ENCODE measurements at places on chromosomes 11 and 22.

DNA sequence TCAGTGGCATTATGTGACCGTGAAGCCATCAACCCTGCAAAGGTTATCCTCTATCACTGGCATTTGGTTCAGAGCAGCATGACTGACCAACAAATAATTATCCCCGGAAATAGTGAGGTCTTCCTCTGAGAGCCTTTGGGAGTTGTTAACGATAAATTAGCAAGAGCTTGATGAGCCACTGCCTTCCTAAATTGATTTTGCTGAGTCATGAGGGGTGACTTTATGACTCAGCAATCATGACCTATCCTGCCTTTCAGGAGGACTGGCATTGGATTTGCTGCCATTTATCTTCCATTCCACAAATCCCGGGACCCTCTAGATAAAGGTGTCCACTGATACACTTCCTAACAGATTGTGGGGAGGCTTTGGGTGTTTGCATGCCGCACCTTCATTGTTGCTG is 80.8 kb upstream of the MTNR1B start:
- DNase-seq: no peak

DNA sequence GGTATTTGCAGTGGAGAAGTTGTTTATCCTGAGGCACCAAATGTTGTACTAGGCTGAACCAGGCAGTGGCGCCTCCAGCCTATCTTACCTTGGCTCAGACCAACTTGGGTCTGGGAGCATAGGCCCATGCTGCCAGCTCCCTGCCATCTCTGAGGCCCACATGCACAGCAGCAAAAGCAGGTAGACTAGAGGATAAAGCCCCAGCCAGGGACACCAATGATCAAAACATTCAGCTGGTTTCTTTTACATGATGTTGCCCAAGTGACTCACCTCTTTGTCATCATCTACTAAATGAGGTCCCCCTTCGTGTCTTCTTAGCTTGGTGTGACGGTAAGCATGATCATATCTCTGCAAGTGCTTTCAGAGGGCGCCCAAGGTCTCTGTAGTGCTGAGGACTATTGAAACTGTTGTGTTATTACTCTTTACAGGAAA is 112.1 kb upstream of the DRD2 start:
- no peak for DNase-seq

DNA sequence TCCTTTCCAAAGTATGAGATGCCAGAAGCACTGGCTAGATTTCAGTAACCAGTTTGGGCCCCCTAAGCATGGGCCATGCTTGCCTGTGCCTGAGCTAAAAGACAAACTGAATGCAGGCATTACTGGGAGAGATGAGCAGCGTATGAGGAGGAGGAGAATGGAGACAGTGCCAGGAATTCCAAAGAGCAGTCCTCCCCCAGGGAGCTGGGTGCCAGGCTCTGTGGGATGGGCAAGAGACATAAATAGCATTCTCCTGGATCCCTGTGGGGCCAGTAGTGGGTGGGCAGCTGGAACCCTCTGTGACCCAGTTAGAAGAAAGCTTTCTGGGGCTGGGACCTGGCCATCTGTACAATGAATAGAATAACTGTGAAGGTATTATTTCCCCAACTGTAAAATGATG is 235.6 kb downstream of the KCNA4 start:
- DNase-seq: no peak

DNA sequence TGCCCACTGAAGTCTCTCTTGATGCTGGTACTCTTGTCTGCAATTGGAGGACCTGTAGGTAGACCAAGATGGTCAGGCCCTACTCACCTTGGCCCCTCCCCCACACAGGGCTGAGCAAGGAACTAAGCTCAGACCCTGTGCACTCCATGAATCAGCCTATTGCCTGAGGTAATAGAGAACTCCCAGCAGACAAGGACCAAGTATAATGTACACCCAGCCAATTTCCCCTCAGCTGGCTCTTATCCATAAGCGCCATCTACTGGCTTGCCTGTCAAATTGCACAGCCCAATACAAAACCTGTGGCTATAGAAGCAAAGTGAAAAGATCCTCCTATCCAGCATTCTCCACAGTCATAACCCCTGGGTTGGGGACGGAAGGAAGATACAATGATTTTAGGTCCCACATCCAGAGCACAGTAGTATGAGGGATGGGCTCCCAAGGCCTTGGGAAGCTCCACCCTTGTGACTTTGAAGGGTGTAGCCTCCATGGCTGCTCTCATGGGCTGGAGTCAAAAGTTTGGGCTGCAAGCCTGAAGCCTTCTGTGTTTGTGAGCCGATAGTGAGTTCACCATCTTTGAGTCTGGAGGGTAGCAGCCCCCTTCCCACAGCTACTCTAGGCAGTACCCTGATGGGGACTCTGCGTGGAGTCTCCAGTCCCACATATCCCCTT is 56.0 kb downstream of the GLYATL2 start:
- DNase-seq: peak; percentile 48

DNA sequence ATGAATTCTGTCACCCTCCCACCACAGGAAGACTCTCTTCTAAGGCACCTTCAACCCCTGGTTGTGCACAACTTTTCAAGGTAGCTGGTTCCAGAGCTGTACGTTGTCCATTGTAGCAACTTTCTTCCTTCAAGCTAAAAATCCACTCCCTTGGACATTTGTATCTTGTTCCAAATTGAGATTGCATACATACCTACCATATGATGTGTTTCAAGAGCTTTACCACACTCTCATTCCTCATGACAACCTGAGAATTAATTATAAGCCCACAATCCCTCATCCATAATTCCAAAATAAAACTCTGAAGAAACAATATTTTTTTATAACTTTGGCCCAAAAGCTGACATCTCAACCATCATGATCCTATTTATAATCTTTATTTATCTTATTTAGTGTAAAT is 3.0 kb downstream of the OR52W1 start:
- no peak for DNase-seq

DNA sequence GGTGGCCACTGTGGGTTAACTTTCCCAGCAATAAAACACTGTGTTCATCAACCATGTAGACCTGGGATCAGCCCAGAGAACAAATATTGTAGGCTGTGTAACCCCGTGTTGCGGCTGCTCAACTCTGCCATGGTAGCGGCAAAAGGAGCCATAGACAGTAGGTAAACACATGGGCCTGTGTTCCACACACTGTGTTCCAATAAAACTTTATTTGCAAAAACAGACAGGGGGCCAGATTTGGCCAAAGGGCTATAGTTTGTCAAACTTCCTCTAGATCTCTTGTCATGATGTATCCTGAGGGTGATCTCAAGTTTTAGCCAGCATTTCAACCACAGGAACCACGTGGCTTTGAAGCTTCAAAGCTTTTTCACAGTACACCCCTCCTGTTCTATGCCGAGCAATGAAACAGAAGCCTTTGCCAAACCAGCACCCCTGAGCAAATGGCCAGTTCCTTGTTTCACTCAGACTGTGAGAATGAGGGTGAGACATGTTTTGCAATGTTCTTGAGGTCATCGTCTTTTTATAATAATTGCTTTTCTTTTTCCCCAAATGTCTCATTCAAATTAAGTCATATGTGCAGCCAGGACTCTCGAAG is 49.9 kb upstream of the FADD start:
- no peak for DNase-seq

DNA sequence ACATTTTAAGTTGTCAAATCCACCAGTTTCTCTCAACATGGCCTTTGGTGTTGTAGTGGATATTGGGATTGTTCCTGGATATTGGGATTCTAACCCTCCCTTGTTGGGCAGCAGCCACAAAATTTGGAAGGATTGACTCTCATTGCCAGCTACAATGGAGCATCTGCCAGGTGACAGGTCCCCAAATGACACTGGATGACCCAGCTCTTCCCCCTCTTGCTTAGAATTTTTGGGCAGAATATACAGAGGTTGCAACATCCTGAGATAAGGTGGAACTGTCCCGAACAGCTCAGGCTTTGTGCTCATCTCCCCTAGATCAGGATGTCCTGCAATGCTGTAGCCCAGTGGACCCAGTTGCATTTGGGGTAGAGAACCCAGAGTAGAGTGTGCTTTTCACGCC is 5.3 kb upstream of the TBC1D22A start:
- DNase-seq: no peak

DNA sequence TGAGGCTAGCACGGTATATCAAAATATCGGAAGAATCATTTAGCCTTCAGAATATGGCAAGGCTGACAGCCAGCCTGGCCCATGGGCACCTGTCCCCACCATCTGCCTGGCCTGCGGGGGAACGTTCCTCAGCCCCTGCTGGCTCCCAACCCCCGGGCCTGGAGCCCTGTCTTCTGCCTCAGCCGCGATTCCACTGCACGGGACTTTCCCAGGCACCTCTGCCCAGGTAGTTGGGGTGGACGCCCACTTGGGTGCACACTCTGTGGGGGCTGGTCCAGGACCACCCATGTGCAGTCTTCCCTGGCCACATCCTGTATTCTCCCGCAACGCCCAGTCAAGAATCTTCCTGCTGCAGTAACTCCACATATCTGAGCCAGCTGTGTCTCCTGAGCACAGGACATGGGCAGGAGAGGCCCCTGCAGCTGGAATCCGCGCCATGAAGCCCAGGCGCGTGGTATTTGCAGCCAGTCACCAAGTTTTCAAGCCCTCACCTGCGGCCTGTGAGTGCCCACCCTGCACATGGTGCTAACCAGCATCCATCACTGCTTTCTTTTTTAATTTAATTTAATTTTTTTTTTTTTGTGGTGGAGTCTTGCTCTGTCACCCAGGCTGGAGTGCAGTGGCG is 77.9 kb downstream of the KCNQ1 start:
- no peak for DNase-seq

- DNase-seq: no peak
These were observed 634.3 kb downstream of the OPCML start for GRCh38 chr11:132898021-132898420.

DNA sequence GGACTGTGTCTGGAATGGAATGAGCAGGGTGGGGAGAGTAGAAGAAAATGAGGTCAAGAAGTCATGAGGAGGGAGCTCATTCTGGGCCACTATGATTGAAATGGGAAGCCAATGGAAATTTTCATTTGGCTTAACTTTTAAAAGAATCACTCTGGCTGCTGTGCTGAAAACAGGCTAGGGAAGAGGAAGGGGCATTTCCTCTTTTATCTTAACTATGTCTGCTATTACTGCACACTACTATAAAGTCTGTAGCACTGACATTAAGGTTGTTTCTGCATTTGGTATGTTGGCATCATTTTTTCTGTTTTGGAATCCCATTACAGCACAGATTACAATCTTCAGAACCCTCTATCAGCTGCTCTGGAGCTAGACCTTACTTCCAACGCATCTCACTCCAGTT is 8.2 kb downstream of the PATL1 start:
- no peak for DNase-seq

GRCh38 chr22:35059632-35060031 is 6.3 kb upstream of the ISX start:
- DNase-seq: no peak

- DNase-seq: no peak
These were observed 2.3 kb downstream of the RBX1 start for GRCh38 chr22:40953471-40953870.

DNA sequence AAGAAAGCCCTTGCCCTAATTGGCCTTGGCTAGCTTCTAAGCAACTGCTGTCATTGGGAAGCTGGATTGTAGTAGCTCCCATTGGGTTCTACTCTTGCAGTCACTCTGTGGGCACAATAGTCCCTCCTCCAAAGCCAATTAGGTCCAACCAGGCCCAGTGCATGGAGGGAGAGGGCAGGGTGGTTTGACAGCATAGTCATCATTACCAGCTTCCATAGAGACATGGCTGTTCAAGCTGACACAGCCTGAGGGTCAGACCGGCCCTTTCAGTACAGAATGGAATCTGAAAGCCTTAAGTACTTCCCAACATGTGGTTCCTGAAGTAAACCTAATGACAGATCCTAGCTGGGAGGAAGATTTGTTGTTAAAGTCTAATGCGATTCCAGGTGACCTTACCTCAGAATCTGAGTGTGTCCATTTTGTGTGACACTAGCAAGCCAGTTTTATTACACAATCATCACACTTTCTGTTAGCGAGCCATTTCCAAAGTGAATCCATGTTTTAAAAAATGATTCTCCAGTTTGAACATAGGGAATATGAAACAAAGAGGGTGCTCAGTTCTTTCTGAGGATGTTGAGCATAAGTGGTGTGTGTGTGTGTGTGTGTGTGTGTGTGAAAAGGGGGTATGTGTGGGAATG is 6.9 kb downstream of the PLET1 start:
- no peak for DNase-seq

- DNase-seq: no peak
These were observed 8.2 kb upstream of the FNBP4 start for GRCh38 chr11:47775240-47775869.

- no peak for DNase-seq
These were observed 15.8 kb downstream of the IGLL1 start for GRCh38 chr22:23564276-23564675.

DNA sequence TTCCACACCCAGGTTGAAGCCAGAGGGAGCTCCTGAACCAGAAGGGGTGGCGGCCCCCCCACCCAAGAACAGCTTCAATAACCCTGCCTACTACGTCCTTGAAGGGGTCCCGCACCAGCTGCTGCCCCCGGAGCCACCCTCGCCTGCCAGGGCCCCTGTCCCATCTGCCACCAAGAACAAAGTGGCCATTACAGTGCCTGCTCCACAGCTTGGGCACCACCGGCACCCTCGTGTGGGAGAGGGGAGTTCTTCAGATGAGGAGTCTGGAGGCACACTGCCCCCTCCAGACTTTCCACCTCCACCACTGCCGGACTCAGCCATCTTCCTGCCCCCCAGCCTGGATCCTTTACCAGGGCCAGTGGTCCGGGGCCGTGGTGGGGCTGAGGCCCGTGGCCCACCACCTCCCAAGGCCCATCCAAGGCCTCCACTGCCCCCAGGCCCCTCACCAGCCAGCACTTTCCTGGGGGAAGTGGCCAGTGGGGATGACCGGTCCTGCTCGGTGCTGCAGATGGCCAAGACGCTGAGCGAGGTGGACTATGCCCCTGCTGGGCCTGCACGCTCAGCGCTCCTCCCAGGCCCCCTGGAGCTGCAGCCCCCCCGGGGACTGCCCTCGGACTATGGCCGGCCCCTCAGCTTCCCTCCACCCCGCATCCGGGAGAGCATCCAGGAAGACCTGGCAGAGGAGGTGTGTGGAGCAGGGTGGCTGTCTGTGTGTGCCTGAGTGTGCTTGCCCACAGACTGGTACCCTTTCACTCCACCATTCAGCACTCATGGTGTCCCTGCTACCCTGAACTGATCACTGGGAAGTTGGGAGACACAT is 6.7 kb downstream of the PHOX2A start:
- no peak for DNase-seq

DNA sequence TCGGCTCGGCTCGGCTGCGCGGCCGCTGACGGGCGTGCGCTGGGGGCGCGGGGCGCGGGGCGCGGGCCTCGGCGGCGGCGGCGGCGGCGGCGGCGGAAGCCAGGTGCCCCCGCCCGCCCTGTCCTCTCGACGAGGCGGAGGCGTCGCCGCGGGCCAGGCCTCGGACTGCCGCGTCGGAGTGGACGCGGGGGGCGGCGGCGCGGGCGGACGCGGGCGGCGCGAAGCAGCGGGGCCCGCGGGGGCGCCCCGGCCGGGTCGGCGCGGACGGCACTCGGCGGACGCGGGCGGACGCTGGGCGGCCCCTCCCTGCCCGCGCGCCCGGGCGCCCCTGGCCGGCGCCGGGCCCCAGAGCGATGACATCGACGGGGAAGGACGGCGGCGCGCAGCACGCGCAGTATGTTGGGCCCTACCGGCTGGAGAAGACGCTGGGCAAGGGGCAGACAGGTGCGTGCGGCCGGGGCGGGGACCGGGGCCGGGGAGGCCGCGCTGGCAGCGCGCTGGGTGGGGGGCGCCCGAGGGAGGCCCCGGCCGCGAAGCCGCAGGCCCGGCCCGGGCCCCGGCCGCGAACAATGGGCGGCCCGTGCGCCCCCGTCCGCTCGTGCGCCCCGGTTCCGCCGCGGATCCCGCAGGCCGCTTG is at the start of gene BRSK2:
Gene BRSK2, plus strand, starts transcription at position 3 of the 637 bp plus-strand sequence. Its CDS starts 351 bp downstream, at position 354.
- no peak for DNase-seq

- DNase-seq: no peak
These were observed 6.5 kb upstream of the ALDH3B2 start for GRCh38 chr11:67680696-67681470.

- no peak for DNase-seq
These were observed 40.0 kb downstream of the KCNJ4 start for GRCh38 chr22:38415046-38415445.

Measured in CD4-positive, alpha-beta T cell treated with Interleukin-21 for 1 hour (primary cell).